IMR-90 (cell line): ENCODE measurements at places on chromosomes 6 and 20. TPM values are rescaled to one million over a fixed set of nuclear protein-coding genes. Genes with fewer than 3 reads are reported as not detected.

Gene TCP11
- 0.36 and 0.56 TPM in 2 replicates for total RNA-seq

DNA sequence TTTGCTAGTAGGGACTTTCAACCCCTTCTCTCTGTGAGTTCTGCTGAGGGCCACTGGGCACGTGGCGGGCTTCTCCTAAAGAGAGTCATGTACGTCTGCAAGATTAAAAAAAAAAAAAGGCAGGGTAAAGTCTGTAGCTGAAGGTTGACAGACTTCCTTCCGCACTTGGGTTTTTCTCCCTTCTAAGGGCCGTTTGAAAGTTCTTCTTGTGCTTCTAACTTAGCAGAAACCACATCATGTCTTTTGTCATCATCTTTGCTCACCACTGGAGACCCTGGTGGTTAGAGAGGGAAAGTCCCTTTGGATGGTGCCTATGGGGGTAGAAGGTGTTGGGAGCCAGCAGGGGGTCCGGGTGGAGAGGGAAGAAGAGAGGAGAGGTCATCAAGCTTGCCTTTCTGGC is 31.4 kb downstream of the PRDM1 start:
- DNase-seq, result no peak

GRCh38 chr20:31474758-31475427 is at the start of the genes DEFB124 and REM1:
Gene DEFB124 (minus strand): TSS chr20:31475127. CDS start chr20:31473013, 2,114 bp downstream.
Gene REM1 (plus strand): TSS chr20:31475288. CDS start chr20:31476446, 1,158 bp downstream.
- no peak for DNase-seq

Gene IER3
- 38.4 and 65.8 TPM in 2 replicates for total RNA-seq

Gene WFDC10B
- total RNA-seq, result not detected in 2 replicates

Gene TFAP2A
- total RNA-seq, result 0.72 and 1.1 TPM in 2 replicates

DNA sequence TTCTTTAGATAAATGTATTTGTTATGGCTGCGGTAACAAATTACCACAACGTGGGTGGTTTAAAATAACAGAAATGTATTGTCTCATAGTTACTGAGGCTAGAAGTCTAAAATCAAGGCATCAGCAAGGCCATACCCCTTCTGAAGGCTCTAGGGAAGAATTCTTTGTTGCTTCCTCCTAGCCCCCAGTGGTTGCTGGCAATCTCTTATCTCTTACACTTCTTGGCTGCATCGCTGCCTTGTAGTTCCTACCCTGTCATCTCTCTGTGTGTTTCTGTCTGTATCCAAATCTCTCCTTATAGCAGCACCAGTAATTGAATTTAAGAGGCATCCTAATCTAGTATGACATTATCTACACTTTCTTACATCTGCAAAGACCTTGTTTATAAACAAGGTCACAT is 534.7 kb downstream of the PHF3 start:
- peak; percentile 3 for DNase-seq

Gene SNRPB
- 103 and 109 TPM in 2 replicates for total RNA-seq

Gene NRSN1
- not detected in 2 replicates for total RNA-seq

DNA sequence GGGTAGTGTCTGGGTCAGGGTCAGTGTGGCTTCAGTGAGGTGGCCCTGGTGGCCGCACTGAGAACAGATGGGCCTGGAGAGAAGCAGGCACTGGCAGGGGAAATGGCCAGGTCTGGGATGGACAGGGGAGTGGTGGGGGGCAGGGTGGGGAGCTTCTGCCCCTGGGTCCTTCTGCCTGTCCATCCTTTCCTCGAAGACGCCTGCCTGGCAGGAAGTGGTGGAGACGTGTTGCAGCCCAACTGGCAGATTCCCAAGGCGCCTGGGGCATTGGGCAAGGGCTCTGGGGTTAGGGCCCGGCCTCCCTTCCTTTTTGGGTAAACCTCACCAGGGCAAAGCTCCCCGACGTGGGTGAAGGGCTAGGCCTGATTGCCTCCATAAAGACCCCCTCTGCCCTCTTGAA is 10.4 kb downstream of the SRC start:
- DNase-seq, result no peak

GRCh38 chr20:39823224-39823623 is 861.1 kb downstream of the DHX35 start:
- DNase-seq, result peak; percentile 58

DNA sequence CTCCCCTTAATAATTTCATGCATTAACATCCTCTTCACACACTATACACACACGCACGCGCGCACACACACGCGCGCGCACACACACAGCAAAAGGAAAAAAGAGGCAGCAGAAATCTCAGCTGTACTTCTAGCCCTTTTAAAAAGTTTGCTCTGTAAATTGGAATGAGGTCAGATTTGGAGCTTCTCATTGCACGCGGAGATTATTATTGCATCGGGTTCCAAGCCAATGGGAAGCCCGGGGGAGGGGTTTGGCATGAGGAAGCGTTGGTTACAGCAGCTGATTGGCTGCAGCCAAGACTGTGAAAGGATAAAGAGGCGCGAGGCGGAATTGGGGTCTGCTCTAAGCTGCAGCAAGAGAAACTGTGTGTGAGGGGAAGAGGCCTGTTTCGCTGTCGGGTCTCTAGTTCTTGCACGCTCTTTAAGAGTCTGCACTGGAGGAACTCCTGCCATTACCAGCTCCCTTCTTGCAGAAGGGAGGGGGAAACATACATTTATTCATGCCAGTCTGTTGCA is at the start of gene SOX4:
SOX4 (plus strand) TSS at position 340 of the 515 bp plus-strand sequence. CDS start 784 bp downstream, outside the sequence.
- peak; percentile 98 for DNase-seq

GRCh38 chr6:41451039-41451438 is 95.1 kb upstream of the FOXP4 start:
- no peak for DNase-seq

DNA sequence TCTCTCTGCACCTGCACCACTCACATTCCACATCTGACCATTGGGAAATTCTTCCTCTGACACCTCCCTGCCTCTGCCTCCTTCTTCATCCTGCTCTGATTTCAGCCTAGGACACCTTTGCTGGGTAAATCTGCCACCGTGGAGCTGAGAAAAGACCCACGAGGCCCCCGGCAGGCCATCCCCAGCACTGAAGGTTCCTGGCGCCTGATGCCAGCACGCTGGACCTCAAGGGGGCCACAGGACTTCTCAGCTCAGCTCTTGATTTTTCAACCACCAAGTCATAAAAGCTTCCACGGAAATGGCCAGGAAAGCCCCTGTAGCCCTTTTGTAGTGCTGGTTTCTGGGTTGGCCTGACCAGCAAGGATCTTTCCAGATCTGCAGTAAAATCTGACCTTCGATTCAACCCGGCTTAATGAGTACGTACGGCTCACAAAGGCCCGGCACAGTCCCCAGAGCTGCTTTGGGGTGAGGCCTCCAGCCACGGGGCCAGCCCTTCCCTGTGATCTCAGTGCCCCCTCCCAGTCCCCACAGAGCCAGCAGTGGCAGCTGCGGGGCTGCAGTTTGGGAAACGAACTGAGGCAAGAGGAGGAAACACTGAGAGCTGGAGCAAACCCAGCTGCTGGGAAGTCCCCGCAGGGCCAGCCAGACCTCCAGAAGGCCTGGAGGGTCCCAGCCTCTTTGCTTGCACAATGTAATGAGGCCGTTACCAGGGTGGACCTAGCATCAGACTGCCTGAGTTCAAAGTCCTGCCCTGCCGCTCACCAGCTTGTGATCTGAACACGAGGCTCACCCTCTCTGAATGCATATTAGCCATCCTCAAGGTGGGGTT is 157.5 kb downstream of the BMP7 start:
- no peak for DNase-seq

GRCh38 chr20:62015540-62016288 is 50.0 kb downstream of the TAF4 start:
- DNase-seq, result no peak

- no peak for DNase-seq
Observed at GRCh38 chr20:43452404-43453126, 5.1 kb upstream of the SRSF6 start.

DNA sequence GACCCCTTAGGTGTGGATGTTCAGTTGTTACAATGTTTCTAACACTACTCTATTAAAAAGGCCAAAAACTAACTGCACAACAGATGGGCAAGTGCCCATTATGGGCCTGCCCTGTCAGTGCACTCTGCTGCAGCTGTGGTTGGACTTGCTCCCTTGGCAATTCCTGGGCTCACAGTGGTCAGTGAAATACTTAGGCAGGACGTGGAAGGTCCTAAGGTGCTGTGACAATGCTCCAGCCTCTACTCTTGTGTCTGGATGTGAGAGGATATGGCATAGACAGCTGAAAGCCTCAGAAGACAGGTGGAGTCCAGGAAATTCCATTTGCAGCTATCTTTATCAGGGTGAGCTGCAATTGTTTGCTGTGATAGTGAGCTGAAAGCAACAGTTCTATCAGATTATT is 136.5 kb upstream of the OLIG3 start:
- no peak for DNase-seq

Gene C20orf144
- total RNA-seq, result under 0.01 TPM in 2 replicates

DNA sequence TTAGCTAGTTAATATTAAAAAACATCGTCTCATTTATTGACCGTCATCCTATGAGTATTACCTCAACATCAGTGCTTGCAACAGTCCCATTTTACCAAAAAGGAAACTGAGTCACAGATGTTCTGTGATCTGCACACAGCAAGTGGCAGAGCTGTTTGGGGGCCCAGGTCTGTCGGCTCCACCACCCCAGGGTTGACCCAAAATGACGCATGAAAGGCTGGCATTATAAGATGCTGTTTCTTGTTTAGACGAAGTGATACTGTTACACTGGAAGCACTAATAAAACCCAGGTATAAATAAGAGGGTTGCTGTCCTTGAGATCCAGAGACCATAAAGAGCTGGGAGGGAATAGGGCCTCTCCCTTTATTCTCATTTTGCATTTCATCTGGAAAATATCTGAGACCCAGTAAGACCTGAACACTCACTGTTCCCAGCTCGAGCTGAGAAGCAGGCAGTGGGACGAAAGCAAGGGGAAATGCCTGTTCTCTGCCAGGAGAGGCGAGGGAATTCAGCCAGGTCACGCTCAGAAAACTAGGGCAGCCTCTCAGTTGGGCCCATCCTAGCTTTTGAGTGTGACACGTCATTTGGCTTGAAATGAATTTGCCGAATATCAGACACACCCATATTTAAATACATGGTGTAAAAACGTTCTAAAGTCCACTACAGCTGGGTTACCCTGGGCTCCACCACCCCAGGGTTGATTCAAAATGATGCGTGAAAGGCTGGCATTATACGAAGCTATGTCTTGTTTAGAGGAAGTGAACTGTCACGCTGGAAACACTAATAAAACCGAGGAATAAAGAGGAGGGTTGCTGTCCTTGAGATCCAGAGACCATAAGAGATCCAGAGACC is 1.4 kb upstream of the MICAL1 start:
- peak; percentile 31 for DNase-seq

- peak; percentile 69 for DNase-seq
Observed at GRCh38 chr6:158518191-158519127, 41.4 kb upstream of the TMEM181 start.

DNA sequence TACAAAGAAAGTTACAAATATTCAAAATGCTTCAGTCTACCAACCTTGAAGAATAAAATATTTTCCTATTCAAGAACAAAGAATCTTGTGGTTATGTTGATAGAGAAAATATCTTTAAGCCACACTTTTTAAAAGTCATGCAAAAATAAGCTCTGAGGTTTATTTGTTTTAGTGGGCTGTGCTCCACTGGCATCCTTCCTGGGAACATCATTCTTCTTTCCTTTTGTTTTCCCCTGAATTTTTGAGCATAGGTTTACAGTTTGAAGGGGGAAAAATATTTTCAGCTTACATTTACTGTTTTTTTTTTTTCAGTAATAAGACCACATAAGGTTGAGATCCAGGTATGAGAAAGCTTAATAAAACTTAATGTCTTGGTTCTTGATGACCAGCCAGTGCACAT is 72.0 kb upstream of the BACH2 start:
- DNase-seq, result peak; percentile 79
